ENCODE measurements at places on chromosomes 5 and 9.
A peak's percentile ranks its signal among the peaks of the same experiment; 100 is the strongest.

DNA sequence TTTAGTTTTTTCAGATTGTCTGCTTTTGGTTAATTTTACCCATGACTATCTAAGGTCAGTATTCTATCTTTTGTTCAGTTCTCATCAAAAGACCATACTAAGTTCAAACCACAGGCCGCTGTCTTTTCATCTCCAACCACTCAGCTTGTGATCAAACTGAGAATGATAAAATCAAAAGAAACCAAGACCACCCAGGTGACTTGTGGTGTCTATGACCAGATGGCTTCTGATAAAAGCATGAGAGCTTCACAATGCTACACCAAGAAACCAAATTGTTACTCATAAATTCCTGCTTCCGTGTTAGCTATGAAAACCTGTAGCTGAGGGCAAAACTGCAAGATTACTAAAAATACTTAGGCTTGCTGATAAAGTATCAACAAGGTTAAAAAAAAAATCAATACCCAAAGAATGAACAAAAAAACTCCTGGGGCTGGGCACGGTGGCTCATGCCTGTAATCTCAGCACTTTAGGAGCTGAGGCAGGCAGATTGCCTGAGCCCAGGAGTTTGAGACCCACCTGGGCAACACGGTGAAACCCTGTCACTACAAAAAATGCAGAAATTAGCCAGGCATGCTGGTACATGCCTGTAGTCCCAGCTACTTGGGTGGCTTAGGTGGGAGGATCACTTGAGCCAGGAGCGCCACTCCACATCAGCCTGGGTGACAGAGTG is 25.8 kb upstream of the GPX8 start:
- DNase-seq: no peak

DNA sequence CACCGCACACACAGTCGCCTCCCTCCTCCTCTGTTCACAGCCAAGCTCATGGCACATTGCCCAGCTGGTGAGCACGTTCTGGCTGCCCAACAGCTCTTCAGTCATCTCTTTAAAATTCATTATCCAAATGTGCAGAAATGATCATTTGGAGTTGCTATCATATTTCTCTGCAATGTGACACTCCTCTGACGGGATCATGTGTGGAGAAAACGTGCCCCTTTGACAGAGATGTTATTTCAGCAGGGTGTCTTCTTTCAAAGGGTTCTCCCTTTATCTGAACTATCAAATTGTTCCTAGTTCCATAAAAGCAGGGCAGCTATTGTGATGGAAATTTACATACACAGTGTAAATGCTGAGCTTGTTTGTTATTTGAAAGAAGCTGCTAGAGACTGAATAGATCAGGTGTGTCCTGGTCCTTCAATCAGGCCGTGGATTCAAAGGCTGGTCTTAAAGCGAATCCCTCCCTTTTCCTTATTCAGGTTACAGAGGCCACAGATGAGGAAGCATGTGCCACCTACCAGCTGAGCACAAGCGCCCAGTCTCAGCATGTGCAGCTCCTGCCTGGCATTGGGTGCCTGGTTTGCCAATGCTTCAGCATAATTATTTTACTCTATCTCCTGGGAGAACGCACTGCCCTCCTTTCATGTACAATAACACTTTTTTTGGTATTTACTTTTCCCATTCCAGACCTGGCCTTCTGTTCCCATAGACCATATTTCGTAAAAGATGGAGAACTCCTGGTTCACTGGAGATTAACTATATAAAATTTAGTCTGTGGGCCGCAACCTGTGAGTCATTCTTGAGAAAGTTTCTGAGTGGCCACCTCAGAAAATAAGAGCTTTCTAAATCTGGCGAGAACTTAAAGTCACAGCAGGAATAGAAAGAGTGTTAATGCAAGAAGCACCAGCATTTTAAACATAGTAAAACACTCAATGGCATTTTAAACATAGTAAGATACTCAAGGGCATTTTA is 433.7 kb downstream of the ENC1 start:
- peak; percentile 64 for DNase-seq

- no peak for DNase-seq
Observed at GRCh38 chr5:159817262-159818029, 98.8 kb upstream of the ADRA1B start.

DNA sequence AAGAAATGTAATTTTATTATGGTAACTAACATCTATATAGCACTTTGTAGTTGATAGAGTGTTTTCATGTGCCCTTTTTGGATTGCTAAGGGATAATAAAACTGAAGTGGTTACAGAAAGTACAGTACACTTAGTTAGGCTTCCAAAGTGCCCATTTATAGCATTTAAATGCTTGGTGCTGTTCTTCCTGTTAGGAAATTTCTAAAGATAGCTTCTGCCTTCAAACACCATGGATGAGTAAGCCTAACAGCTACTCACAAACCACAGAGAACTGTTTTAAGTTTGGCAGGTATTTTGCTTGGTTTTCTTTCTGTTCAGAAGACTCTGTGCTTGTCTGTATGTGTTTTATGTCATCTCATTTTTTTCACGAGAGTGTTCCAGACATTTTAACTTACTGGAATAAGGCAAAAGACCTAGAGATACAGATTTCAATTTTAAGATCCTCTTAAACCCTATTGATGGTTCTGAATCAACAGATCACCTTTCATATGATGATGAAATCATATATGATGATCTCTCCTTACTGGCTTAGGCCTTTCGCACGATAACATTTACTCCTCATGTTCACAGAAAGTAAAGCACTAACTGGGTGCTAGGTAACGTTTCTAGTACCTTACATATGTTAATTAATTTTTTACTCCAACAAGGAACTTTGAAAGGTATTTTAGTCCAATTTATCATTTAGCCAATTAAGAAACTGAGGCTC is 4.4 kb downstream of the RIMOC1 start:
- DNase-seq: no peak

- DNase-seq: no peak
Observed at GRCh38 chr5:35183556-35183955, 46.7 kb downstream of the PRLR start.

DNA sequence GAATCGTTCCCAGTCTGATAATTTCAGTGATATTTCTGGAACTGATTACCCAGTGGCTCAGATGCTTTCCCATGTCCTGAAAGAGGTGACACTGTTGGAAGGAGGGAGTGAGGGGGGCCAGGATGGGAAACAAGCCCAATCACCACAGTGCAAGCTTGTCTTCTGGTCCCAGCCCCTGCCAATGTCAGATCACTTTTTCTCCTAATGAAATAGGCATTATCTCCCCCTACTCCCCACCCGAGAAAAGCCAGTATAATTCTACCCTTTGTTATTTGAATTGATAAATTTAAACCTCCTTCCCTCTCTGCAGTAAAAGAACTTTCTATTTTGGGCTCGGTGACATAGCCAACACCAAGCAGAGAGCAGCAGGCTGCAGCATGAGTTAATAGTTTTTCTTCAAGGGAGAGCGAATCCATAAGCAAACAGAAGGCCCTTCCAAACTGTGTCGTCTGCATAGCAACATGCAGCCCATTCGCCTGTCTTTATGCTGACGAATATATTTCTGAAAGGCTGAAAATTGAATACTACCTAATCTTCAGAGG is 14.6 kb upstream of the PPP2CA start:
- DNase-seq: no peak

DNA sequence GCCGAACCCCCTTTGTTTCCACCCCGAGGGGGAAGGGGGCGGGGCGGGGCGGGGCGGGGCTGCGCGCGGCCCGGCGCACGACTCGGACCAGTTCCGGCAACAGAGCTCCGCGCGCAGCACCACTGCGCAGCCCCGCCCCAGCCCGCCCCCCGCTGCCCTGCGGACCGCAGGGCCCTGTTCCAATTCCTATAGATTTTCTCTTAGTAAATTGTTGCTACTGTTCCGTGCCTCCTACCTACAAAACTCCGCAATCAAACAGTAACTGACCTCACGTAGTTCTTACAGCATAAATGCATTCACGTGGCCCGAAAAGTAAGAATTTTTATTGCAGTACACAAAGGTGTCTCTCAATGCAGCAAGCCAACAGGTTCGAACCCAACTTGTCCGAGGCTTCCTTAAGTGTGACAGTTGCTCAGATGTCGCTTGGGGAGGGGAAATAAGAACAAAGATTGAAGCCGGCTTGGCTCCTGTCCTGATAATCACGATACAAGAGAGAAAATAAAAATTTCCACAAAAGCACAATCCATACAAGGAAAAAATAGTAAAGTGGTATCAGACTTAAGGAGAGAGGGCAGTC is 1.2 kb upstream of the RNF38 start:
- DNase-seq: no peak
